Left cardiac atrium (tissue), 4 donors: ENCODE measurements at places on chromosomes 6 and 20. TPM values are rescaled to one million over a fixed set of nuclear protein-coding genes. Genes with fewer than 3 reads are reported as not detected.

DNA sequence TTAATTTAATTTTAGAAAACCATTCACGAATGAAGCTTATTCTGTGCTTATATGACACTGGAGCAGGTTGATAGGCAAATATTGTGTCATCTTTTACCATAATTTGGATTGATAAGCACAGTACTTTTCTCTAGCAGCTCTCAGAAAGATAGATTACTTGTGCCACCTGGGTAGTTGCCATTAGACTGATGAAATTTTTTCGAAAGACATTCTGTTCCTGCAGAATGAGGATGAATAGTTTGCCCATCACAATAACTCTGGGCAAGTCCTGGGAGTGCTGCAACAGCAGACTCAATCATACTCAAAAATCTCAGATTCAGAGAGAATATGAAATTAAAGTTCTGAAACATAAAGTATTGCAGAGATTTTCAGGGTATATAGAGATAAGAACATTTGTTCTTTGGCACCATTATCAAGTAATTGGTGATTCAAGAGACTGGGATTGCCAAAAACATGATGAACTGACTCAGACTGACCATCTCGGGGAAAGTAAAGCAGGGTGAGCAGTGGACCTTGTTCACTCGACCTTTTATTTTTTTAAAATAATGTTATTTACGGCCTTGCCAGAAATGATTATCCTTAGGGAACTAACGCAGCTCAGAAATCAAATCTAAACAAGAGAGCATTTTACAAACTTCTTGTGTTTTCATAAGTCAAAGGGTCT is 65.8 kb upstream of the PTCHD4 start:
- DNase-seq, result no peak

DNA sequence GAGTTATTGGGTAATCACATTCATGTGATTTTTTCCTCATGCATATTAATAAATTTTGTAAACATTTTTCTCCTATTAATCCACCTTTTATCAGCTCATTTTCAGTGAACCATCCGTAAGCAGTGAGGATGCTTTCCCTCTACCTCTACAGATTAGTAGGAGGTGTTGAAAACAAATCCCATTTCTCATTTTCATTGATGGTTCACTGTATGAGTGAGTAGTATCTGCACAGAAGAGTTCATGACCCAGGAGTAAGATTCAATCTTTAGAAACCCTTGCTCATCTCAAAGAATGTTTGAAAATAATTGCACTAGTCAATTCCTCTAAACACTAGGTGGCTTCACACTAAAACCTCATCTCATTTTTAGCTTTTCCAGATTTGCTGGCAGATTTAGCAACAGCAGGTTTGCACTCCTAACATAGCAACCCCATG is 440.0 kb downstream of the HAO1 start:
- DNase-seq, result no peak

GRCh38 chr6:128495536-128496333 is 24.7 kb downstream of the PTPRK start:
- DNase-seq, result no peak

The CTAGE9 gene
- not detected for total RNA-seq

The CDSN gene
- total RNA-seq, result not detected

The ZDHHC14 gene
- total RNA-seq, result 12.3 TPM
